ENCODE measurements at places on chromosomes 6 and 20.

DNA sequence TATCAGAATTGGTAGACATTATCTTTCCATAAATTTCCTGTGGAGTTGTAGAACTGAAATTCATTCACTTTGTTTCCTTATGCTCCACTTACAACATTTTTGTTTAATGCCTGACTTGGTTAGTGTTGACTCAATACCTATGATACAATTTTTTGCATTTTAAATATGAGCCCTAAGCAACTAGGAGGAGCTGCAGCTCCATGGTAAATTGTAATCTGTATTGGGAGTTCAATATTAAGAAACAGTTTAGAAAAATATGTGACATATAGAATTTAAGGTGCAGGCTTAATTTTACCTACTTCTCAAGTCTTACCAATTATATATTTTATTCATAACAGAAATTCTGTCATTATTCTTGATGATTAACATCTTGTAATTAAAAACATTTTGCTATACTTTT is 868.3 kb downstream of the EYS start:
- no peak for DNase-seq

GRCh38 chr20:45322952-45323383 is 14.9 kb upstream of the MATN4 start:
- no peak for DNase-seq

GRCh38 chr20:63546256-63546955 is 1.1 kb downstream of the SRMS start:
- DNase-seq = no peak

- DNase-seq = no peak
Measured at GRCh38 chr6:53857318-53858094, 62.7 kb downstream of the LRRC1 start.

DNA sequence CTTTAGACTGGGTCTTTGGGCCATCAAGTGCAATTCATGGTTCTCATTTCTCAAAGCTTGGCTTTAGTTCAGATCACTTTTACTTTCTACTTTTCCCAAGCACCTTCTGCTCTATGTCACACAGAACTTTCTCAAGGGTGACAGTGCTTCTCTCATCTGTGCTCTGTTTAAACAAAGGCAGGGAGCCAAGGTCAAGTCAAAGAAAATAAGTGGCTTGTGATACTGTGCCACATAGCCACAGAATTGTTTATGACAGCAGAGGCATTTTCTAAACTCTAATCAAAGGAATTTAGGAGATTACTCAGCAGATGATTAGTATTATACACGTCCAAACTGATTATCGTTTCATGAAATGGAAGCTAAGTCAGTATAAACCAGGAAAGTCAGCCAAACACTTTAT is 348.0 kb downstream of the HDGFL1 start:
- no peak for DNase-seq

DNA sequence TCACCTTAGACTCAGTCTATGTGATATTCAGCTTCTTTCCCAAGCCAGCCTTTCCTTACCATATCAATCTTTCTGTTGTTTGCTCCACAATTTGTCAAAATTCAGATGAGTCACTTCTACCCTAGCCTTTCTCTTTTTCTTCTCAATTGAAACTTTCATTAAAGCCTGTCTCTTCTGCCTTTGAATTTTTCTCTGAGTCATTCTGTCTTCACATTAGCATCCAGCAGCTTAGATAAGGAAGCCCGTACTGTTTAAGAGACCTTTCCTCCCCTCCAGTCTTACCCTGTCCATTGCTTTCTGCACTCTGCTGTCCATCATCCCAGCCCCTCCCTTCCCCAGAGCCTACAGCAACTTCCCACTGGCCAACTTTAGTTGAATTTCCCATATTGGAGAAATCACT is 34.9 kb upstream of the RALGAPA2 start:
- no peak for DNase-seq

GRCh38 chr20:24786111-24786495 is 163.0 kb upstream of the CST7 start:
- DNase-seq = no peak

GRCh38 chr6:35311390-35312075 is 13.9 kb downstream of the DEF6 start:
- no peak for DNase-seq

DNA sequence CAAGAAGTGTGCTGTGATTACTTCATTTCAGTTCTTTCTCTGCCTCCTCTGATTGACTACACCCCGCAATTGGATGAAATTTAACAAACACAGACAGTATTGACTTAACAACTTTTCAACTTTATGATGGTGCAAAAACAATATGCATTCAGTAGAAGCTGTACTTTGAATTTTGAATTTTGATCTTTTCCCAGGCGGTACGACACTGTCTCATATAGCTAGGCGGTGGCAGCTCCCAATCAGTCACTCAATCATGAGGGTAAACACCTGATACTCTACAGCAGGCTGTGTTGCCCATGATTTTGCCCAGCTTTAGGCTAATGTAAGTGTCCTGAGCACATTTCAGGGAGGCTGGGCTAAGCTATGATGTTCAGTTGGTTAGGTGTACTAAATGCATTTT is 47.6 kb upstream of the MYLIP start:
- DNase-seq = no peak

GRCh38 chr6:170393807-170394399 is 87.3 kb downstream of the FAM120B start:
- DNase-seq = no peak

DNA sequence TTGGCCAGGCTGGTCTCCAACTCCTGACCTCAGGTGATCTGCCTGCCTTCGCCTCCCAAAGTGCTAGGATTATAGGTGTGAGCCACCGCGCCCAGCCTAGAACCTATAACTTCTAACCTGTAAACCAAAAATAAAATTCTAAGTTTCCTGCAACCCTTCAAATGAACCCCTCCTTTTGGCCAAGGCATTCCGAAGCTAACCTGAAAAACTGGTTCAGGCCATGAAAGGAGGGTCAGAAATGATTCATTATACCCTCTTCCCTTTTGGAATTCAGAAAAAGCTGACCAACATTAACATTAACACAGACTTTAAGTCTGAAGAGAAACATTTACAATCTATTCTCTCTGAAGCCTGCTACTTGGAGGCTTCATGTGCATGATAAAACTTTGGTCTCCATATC is 165.1 kb downstream of the TINAG start:
- no peak for DNase-seq

GRCh38 chr6:137259349-137259748 is 40.2 kb upstream of the IFNGR1 start:
- DNase-seq = no peak

DNA sequence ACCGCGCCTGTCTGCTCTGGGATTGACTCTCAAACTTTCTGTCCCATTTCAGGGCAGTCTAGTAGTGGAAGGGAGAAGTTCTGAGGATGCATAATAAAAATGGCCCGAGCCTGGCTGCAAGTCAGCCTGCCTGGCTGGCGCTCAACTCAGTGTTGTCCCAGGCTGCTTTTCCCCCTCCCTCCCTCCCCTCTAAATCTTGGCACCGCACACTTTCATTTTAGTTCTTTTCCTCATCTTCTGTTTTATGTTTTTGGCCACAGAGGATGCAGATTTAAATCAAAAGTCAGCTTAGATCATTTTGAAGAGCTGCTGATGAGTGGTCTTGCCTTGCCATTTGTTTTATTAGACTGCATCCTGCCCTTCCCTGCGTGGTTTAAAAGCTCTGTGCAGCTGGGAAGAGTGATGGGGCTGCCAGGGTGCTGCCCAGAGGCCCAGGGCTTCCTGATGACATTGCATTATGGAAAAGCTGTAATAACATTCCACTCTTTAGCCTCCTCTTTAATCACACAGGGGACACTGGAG is 6.5 kb upstream of the UQCC2 start:
- DNase-seq = no peak

DNA sequence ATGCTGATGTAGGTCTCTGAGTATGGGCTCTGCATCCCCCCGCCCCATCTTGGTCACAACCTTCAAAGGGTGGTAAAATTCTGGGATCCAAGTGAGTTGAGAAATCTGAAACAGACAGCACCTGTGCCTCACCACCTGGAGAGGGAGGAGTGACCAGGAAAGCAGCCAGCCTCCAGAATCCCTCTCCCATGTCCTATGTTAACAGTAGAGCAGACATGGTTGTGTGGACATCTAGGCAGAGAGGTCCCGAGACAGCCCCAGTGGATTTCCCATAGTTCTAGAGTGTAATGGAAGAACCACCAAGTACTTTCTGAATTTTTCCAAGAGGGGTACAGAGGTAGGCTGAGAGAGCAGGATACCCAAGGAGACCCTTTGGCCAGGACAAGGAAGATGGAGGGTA is 103.7 kb upstream of the ENPP5 start:
- no peak for DNase-seq

- no peak for DNase-seq
Measured at GRCh38 chr6:3288711-3289663, 30.2 kb downstream of the PSMG4 start.

DNA sequence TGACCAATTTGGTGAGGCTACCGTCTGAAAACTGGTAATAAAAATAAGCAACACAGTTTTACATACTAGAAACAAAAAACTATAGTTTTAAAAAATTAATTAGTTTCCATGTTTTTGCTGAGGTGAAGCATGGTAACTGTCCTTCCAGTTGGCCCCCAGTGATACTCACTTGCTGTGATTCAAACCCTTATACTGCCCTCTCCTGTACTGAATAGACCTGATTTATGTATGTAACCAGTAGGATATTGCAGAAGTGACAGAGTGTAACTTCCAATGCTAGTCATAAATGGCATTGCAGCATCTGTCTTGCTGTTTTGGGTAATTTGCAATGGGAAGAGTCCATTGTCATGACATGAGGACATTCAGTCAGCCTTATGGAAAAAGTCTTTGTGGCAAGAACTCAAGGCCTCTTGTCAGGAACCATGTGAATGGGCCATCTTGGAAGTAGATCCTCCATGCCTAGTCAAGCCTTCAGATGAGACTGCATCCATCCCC is 8.9 kb upstream of the CHD6 start:
- DNase-seq = no peak

GRCh38 chr6:167748458-167749379 is 78.0 kb upstream of the AFDN start:
- no peak for DNase-seq

- DNase-seq = peak; percentile 19
Measured at GRCh38 chr6:82365016-82365795, 1.6 kb downstream of the TPBG start.

- no peak for DNase-seq
Measured at GRCh38 chr6:6857528-6857927, 250.2 kb upstream of the RREB1 start.

- DNase-seq = peak; percentile 36
Measured at GRCh38 chr6:107115695-107116327, 496 bp upstream of the BEND3 start.

DNA sequence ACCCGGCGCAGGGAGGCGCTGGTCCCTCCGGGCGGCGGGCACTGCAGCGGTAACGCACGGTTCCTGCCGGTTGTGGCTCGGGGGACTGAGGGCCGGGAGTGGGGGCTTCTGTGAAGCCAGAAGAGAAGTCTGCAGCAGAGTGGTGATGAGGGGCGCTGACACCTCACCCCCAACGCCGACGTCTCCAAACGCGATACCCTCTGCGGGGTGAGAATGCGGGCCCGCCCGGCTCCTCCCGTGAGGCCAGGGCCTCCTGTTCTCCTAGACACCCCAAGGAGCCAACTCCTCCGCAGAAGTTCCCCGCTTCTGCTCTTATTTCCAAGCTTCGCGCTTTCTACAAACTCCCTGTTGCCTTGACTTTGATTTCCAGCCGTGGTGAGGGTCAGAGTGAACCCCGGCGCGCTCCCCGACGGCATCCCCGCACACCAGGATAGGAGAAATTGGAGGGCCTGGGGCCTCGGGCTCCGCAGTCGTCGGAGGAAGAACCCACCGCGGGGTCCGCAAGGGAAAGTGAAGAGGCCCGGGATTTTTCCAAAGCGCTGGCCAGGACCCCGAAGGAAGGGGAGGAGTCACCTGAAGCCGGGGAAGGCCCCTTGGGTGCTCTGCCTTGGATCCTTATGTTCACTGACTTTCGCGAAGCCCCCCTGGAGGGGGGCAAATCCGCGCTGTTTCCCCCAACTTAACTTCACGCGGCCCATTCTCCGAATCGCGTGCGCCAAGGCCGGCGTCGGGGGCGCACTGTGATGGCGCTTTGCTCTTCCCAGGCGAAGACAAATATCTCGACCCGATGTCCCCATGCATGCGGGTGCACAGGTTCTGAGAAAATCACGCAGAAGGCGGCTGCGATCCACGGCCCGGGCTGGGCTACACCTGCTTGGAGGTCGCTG is 3.1 kb upstream of the INSM1 start:
- no peak for DNase-seq
